Adipose tissue (tissue), 3 donors: ENCODE measurements at places on chromosomes 1 and 21. TPM values are rescaled to one million over a fixed set of nuclear protein-coding genes. Genes with fewer than 3 reads are reported as not detected.

Gene CSRP1
- 310 TPM for polyA plus RNA-seq

Gene KRTAP12-2
- 0.79 TPM for polyA plus RNA-seq

Gene SNX7
- polyA plus RNA-seq = 8.5 TPM

Gene MAGOH
- 72.1 TPM for polyA plus RNA-seq

Gene CFAP57
- 0.07 TPM for polyA plus RNA-seq

Gene CRYBG2
- 0.18 TPM for polyA plus RNA-seq

Gene PDXK
- polyA plus RNA-seq = 231 TPM

Gene REN
- not detected for polyA plus RNA-seq

Gene FCGR2B
- polyA plus RNA-seq = 12.8 TPM

Gene POU3F1
- polyA plus RNA-seq = not detected

Gene SVBP
- polyA plus RNA-seq = 28.9 TPM

Gene RIPPLY3
- polyA plus RNA-seq = not detected

Gene NLRP3
- polyA plus RNA-seq = 3.9 TPM

Gene S100A1
- 6.7 TPM for polyA plus RNA-seq

Gene SLC6A9
- polyA plus RNA-seq = 1.6 TPM

Gene H3-3A
- polyA plus RNA-seq = 282 TPM

Gene USF1
- polyA plus RNA-seq = 35.0 TPM

Gene VWA5B1
- not detected for polyA plus RNA-seq

Gene GBP5
- polyA plus RNA-seq = 1.4 TPM

Gene CLDN14
- 0.59 TPM for polyA plus RNA-seq

Gene CASZ1
- 3.0 TPM for polyA plus RNA-seq

Gene ELF3
- polyA plus RNA-seq = 16.5 TPM

Gene GJB4
- polyA plus RNA-seq = not detected

Gene KMO
- polyA plus RNA-seq = 0.61 TPM

Gene RAP1GAP
- 0.45 TPM for polyA plus RNA-seq

Gene MATN1
- polyA plus RNA-seq = not detected

Gene LRRN2
- polyA plus RNA-seq = 0.38 TPM

Gene GPR25
- polyA plus RNA-seq = 0.14 TPM
